ENCODE measurements at places on chromosomes 1 and 21. TPM values are rescaled to one million over a fixed set of nuclear protein-coding genes. Genes with fewer than 3 reads are reported as not detected.

FAM72B gene
- total RNA-seq: 2.9 TPM

DNA sequence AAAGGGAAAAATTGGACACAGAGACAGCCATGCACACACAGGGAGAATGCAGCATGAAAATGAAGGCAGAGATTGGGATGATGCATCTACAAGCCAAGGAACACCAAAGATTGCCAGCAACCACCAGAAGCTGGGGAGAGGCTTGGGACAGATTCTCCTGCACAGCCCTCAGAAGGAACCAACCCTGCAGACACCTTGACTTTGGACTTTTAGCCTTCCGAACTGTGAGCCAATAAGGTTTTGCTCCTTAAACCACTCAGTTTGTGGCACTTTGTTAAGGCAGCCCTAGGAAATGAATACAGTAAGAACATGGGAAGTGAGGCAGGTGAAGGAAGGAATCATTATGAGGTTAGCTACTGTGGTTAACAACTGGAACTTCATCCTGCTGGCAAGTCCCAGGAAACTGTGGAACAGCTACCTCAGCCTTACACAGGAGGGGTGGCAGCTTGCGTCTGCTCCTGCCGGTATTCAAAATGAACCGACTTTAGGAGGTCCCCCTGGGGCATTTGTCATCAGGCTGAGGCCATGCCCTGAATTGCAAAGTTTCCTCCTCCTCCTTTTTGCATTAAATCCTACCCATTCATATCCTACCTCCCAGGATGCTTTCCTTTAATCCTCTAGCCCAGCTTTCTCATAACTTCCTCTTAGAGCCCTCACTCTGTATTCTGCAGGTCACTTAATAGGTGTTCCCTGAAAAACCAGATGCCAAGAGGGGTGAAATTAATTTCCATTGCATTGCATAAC, 15.4 kb downstream of the CD247 start:
- H3K36me3 ChIP-seq: no peaks in the 10 kb centered on the region
- no peaks in the 10 kb centered on the region for H3K4me1 ChIP-seq
- no peak for DNase-seq
- no peak overlapping the region for H3K27ac ChIP-seq

GRCh38 chr1:65231718-65232330, 77.5 kb upstream of the DNAJC6 start:
- no peaks in the 10 kb centered on the region for H3K36me3 ChIP-seq
- H3K27ac ChIP-seq: no peak overlapping the region
- DNase-seq: no peak
- peaks cover 2% of the 10 kb centered on the region for H3K27me3 ChIP-seq

DNA sequence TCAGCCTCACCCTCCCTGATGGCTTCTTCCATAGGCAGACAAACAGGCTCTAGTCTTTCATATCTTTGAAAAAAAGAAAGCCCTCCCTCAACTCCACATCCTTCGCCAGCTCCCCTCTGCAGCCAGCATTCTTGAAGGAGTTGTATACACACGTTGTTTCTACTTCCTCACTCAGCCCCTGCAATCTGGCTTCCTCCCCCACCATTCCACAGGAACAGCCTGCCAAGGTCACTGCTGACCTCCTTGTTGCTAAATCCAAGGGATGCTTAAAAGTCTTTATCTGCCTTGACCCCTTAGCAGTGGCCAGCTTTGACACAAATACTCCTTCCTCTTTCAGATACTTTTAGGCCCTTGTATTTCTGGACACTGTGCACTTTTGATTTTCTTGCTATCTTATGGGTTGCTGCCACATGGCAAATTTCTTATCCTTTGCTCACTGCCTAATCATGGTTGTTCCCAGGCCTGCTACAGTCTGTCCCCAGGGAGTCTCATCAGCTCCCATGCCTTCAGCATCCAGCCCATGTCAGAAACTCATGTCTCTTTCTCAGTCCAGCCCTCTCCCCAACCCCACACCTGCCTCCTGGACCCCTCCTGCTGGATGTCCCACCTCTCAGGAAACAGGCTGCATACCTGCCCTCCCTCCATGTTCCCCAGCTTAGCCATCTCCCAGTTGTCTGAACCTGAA, 8.3 kb downstream of the FAM229A start:
- no peaks in the 10 kb centered on the region for H3K27me3 ChIP-seq
- no peaks in the 10 kb centered on the region for H3K36me3 ChIP-seq
- H3K27ac ChIP-seq: no peak overlapping the region

DNASE2B gene
- total RNA-seq: not detected
